ENCODE measurements at places on chromosomes 11 and 22.

DNA sequence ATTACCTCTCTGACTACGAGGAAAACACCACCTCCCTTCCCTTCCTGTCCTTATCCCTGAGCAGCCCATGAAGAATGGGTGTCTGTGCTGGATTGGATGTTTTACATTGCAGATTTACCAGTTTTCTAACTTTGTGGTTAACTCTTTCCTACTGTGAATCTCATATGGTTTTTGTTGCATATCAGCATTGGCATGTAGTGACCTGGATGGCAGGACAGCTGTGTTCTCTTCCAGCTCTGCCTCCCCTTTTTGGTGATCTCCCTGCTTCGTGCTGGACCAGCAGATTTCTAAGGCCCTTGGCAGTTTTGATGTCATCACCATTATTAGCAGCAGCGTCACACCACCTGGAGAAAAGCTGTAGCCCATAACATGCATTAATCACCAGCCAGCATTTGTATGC is 26.7 kb downstream of the OR6Q1 start:
- no peak for DNase-seq

- DNase-seq, result no peak
Measured at GRCh38 chr22:36925388-36926290, 12.2 kb downstream of the CSF2RB start.

- DNase-seq, result no peak
Measured at GRCh38 chr11:117673602-117674001, 123.4 kb downstream of the DSCAML1 start.

- DNase-seq, result no peak
Measured at GRCh38 chr22:28710576-28711191, 30.9 kb downstream of the CHEK2 start.

GRCh38 chr11:18264677-18265555 is 1.1 kb upstream of the SAA1 start:
- DNase-seq, result no peak

DNA sequence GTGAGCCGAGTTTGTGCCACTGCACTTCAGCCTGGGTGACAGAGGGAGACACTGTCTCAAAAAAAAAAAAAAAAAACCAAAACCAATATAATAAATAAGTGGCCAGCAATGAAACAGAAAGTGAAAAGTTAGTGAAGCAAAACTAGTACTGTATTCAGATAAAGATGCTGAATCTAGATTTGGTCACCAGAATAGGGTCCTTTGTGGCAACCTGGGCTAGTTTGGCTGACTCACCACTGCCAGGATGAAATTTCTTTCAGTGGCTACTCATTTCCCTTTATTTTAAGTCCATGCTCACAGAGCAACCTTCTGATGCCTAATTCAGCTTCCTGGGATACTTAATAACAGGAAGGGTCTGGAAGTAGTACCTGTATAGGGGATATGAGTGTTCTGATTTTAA is 26.0 kb downstream of the LIMK2 start:
- DNase-seq, result no peak

DNA sequence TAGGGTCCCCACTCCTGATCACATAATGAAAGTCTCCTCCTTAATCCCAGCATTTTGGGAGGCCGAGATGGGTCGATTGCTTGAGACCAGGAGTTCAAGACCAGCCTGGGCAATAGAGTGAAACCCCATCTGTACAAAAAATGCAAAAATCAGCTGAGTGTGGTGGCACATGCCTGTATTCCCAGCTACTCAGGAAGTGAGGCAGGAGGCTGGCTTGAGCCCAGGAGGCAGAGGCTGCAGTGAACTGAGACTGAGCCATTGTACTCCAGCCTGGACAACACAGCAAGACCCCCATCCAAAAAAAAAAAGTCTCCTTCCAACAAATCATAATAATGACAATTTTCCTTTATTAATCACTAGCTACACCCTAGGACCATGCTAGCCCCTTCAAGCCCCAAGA is 15.1 kb downstream of the ZMAT5 start:
- no peak for DNase-seq

- no peak for DNase-seq
Measured at GRCh38 chr11:66847461-66848232, 4.4 kb downstream of the RCE1 start.

DNA sequence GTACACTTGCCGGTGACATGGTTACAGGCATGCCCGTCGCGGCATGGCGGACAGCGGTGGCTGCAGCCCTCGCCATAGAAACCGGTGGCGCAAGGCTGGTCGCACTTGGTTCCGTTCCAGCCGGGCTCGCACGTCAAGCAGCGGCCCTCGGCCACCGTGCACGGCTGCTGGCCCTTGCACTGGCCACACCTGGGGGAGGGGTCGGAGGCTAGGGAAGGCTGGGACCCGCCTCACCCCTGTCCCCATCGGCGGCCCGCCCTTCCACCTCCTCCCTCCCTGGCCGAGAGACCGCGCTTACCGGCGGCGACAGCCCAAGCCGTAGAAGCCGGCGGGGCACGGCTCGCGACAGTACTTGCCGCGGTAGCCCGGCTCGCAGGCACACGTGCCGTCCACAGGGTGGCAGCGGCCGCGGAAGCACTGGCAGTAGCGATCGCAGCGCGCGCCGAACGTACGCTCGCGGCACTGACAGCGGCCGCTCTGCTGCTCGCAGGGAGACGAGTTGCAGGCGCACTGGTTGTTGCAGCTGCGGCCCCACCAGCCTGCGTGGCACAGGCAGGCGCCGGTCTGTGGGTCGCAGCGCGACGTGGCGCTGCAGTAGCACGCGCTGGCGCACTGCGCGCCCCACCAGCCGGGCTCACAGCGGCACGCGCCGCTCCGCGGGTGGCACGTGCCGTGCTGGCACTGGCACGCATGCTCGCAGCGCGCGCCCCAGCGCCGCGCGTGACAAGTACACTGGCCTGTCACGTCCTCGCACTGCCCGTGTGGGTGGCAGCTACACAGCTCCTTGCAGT is 6.7 kb downstream of the SCARF2 start:
- peak; percentile 27 for DNase-seq
